ENCODE measurements at places on chromosomes 16 and 17. TPM values are rescaled to one million over a fixed set of nuclear protein-coding genes. Genes with fewer than 3 reads are reported as not detected.

GRCh38 chr16:87127061-87127765 lies 190.0 kb downstream of the C16orf95 start:
- DNase-seq = no peak

DNA sequence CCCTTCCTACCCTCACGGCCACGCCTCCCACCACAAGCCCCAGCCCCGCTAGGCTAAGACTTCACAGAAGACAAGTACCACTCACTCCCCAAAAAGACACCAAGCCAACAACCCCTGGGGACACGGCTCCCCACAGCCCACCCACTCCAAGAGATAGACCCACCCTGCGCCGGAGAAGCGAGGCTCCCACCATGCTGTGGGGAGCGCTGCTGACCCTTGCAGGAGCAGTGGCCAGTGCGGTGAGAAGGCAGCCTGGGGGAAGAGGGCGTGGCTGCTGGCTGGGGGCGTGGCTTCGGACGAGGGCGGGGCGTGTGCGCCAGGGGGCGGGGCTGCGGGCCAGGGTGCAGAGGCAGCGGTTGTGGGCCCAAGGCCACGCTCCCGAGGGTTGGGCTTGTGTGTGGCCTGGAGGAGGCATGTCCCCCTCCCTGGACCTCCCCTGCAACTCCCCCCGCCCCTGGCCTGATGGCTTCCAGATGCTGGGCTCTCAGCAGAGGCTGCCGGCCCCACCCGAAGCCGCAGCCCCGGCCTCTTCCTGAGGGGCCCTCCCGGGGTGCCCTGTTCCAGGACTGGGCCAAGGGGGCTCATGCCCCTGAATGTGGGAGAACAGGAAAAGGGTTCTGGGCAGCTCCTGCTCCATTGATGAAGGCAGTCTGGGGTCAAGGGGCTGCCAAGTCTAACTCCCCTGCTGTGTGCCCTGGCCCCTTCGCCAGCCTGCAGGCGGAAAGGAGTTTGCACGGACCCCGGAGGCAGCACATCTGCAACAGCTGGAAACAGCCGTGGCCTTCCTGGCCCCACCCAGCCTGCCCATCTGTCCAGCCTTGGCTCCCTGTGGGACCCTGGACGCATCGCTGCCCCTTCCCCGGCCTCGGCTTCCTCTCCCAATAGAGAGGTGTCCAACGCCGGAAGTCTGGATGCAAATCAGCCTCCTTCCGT lies 9.1 kb downstream of the TFAP4 start:
- DNase-seq = no peak

DNA sequence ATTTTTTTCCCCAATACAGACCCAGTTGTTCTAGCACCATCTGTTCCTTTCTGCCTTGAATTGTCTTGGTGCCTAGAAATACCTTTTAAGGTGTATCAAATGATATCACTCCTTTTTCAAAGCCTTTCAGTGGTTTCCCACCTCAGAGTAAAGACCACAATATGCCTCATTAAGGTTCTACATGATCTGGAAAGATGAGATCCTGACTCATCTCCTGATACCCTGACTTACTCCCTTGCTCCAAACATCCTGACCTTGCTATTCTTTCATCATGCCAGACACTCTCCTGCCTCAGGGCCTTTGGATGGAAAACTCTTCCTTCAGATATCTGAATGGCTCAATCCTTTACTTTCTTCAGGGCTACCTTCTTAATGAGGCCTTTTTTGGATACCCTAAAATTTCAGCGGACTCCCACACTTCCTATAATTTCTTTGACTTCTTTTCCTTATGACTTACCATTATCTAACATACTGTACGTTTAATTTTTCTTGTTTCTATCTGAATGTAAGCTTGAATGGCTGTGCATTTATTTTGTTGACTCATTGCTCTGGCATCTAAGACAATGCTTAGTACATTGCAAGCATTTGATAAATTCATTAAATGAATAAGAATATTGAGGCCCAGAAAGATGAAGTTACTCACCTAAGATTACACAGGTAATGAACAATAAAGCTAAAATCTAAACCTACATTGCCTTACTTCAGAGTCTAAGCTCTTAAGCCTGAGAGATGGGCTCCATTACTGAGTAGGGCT lies 19.2 kb downstream of the FLOT2 start:
- DNase-seq = no peak

DNA sequence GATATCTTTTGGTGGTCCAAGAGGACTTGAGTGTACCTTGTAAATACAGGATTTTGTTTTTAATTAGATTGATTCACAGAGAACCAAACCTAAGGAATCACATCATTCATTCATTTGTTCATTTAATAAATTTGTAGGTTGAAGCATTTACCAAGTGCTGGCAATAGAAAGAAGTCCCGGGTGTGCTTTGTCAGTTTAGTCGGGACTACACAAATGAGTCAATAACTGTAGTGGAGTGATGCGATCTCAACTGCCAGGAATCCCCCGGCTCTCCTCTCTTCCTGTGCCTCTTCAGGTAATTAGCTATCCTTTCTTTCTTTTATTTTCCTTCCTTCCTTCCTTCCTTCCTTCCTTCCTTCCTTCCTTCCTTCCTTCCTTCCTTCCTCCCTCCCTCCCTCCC lies 1.4 kb upstream of the WWOX start:
- no peak for DNase-seq

Gene KRTAP4-1
- total RNA-seq = not detected

DNA sequence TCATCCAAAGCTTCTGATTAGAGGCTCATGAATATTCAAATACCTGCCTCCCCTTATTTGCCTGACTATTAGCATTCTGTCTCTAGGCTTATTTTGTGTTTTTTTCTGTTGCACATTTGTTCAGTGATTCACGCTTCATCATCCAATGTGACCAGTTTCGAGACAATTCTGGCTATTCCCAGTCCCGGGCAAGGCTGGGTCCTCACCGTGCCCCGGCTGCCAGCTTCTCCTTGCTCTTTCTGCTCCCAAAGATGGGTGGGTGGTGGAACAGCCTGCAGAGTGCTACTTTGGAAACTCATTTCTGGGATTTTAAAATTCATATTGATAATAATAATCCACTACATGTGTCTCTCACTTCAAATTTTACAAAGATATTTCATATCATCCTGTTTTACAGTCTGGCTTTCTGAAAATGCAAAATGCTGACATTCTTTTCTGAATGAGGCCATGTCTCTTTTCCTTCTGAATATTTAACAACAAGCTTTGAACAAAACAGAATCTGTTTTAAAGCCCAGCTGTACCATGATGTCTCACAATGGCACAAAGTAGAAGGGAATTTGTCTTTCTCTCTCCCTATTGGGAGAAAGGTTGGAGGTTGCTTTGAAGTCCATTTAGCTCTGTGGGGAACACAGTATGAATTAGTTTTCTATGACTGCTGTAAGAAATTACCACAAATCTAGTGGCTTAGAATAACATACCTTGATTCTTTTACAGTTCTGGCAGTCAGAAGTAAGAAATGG lies 116.9 kb upstream of the CDH13 start:
- DNase-seq = no peak

- DNase-seq = no peak
Measured at GRCh38 chr16:66881014-66881417, 701 bp downstream of the PDP2 start.

- no peak for DNase-seq
Measured at GRCh38 chr16:85582229-85582991, 30.7 kb upstream of the GSE1 start.

All from CD8-positive, alpha-beta memory T cell (primary cell).